Dermis blood vessel endothelial cell (primary cell): ENCODE measurements at places on chromosomes 11 and 22. TPM values are rescaled to one million over a fixed set of nuclear protein-coding genes. Genes with fewer than 3 reads are reported as not detected.

DNA sequence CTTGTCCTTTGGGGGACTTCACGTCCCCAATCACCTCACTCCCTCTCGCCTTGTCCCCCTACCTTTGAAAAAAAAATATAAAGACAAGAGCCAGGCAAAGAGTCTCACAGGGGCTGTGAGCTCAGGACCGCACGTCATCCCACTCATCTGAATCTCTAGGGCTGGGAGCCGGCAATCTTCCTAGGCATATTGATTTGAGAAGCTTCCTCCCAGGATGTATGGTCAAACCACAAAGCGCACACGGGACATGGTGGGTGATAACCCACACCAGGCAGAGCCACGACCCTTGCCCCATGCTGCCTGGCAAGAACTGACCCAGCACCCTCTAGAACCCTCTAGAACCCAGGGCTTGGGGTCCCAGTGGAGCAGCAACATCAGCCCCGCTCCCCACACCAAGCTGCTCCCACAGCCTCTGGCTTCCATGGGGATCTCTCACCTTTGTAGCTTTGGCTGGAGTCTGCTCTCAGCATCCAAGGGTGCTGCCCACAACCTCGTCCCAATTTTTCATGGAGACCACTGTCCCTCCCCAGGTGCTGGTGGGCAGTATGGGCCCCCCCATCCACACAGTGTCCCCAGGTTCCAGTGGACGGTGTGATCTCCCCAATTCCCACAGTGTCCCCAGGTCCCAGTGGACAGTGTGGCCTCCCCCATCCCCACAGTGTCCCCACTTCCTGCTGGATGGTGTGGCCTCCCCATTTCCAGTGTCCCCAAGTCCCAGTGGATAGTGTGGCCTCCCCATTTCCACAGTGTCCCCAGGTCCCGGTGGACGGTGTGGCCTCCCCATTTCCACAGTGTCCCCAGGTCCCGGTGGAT, 85.2 kb upstream of the FGF3 start:
- no peak for DNase-seq

GRCh38 chr11:35106595-35106994, 32.4 kb upstream of the CD44 start:
- DNase-seq: no peak

Gene OR52I1
- total RNA-seq: not detected in 2 replicates

Gene MS4A4A
- total RNA-seq: not detected in 2 replicates

GRCh38 chr22:48319321-48320047, 1508.2 kb downstream of the BRD1 start:
- DNase-seq: no peak

DNA sequence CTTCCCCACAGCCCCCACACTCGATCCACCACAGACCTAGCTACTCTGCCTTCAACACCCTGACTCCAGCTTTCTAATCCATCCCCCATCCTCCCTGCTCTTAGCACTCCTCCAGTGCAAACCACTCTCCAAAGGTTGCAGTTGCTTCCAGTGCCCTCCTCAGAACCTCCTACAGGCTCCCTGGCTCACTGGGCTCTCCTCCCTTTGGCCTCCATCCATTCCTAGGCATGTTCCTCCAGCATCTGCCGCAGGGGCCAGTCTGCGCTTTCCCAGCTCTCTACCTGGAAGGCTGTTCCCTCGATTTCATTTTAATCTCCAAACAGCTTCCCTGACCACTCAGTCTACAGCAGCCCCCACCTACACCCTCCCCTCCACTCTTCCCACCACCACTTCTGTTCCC, 133.8 kb downstream of the SPATA19 start:
- no peak for DNase-seq

DNA sequence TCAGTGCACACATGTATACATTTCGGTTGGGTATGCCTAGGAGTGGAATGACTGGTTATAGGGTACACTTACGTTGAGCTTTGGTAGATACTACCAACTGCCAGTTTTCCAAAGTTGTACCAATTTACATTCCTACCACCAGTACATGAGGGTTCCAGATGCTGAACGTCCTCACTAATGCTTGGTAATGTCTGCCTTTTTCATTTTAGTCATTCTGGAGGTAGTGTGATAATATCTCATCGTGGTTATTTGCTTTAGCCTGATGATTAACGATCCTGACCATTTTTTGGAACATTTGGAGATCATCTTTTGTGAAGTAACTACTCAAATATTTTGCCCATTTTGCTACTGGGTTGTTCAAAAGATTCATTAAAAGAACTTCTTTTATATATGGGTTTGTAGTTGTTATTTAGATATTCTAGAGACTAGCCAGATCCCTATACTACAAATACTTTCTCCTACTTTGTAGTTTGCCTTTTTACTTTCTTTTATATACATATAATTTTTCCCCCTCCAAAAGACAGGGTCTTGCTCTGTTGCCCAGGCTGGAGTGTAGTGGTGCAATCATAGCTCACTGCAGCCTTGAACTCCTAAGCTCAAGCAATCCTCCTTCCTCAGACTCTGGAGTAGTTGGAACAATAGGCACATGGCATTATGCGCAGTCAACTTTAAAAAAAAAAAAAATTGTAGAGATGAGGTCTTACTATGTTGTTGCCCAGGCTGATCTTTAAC, 62.1 kb downstream of the RBFOX2 start:
- DNase-seq: no peak

GRCh38 chr11:56916587-56916986, 72.1 kb upstream of the OR5AK2 start:
- no peak for DNase-seq

Gene KLHL35
- 0.85 and 1.5 TPM in 2 replicates for total RNA-seq

Gene CRYBB1
- 0.09 TPM in 1 of 2 replicates, not detected in the other for total RNA-seq

DNA sequence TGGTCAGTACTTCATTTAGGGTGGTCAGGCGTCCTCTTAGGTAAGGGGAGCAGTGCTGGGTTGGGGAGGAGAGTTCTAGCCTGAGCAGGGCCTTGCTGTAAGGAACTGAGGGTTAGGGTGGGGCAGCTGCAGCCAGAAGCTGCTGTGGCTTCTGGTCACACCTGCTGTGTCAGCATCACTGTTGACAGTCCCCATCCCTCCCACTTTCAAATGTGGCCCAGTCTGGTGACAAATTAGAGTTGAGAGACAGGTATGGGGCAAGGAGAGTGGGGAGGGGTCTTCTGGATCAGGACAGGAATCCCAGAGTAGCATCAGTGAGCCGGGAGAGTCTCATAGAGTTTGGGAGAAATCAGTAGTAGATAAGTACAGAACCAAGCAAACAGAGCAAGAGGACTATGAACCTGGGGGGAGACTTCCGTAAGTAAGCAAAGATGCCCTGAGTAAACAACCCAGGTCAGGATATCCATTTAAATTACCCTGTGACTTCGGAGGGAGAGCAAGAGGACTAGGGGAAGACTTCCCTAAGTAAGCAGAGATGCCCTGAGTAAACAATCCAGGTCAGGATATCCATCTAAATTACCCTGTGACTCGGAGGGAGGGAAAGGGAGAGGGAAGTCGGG, 53.7 kb downstream of the PPP6R2 start:
- peak; percentile 20 for DNase-seq

GRCh38 chr11:93350835-93351234, 20.3 kb downstream of the DEUP1 start:
- DNase-seq: no peak
